CD4-positive, alpha-beta T cell treated with Interleukin-6 for 4 hours (primary cell): ENCODE measurements at places on chromosomes 12 and 14.
A peak's percentile ranks its signal among the peaks of the same experiment; 100 is the strongest.

- DNase-seq, result no peak
Measured at GRCh38 chr14:41302776-41303175, 303.9 kb upstream of the LRFN5 start.

DNA sequence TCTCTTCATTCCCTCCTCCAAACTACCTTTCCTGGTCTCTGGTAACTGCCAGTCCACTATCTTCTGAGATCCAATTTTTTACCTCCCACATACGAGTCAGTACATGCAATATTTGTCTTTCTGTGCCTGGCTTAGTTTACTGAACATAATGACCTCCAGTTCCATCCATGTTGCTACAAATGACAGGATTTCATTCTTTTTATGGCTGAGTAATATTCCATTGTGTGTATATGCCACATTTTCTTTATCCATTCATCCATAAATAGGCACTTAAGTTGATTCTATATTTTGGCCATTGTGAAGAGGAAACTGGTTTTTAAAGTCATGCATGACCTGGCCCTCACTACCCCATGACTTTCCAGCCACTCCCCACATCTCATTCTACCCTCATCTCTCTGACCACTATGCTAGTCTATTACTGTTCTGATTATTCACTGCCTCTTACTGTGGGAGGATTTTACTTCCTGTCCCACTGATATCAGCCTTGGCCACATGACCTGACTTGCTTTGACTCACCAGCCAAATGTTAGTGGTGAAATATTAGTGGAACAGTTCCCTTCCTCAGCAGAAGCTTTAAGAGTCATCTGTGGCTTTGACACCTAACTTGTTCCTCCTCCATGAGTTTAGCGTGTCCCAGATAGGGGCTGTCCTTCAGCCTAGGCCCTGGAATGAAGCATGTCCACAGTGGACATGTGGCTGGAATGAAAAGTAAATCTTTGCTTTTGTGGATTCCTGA is 52.2 kb downstream of the GOLGA5 start:
- no peak for DNase-seq

DNA sequence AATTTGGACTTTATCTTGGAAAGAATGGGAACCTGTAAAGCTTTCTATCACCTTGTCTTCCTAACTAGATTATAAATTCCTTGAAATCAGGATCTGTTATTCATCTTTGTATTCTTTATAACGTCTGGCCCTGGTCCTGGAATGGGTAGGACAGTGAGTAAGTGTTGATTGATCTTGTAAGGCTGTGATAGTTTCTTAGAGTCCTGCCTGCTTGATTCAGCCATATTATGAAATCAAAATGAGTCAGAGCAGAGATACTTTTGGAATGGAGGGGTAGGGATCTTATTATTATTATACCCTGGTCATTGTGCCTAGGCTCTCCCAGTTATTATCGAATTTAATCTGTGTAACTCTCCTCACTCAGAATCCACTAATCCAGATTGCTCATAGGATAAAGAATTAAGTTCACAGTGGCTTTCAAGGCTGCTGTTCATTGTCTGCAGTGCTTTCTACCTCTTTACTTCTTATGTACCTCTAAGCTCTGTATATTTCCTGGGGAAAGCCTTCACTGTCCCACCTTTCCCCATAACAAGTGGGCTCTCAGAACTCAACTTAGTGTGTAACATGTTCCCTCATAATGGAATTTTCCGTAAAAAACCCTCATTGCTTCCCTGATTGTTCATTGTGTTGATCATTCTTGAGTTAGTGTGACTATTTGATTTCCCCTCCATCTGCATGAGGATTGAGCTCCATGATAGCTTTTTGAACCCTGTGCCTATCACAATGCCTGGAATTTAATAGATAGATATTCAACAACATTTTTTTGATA is 93.3 kb downstream of the DAAM1 start:
- no peak for DNase-seq

DNA sequence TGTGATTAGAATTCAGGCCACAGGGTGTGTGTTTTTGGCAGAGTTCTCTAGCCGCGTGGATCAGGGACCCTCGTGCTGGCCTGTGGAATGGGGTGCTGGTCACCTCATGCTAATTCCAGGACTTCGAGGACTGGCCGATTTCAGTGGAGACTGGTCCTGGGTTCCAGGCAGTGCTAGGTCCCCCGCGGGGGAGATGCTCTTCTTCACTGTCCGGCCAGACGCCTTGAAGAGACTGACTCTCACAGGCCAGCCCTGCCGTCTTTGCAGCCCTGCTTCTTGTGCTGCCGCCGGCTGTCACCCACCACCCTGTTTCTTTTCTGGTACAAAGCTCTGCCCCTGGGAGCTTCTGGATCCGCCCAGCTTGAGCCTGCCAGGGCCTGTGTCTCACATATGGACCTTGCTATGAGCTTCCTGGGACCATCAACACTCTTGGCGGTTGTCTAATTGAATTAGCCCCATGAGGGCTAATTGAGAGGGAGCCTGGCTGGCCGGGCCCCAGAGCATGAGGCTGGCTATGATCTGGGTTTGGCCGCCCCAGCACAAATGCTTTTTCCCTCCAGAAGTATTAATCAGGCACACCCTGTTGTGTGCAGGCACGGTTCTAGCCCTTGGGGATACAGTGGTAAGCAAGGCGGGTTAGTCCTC is 8.2 kb downstream of the MLXIP start:
- DNase-seq, result no peak

DNA sequence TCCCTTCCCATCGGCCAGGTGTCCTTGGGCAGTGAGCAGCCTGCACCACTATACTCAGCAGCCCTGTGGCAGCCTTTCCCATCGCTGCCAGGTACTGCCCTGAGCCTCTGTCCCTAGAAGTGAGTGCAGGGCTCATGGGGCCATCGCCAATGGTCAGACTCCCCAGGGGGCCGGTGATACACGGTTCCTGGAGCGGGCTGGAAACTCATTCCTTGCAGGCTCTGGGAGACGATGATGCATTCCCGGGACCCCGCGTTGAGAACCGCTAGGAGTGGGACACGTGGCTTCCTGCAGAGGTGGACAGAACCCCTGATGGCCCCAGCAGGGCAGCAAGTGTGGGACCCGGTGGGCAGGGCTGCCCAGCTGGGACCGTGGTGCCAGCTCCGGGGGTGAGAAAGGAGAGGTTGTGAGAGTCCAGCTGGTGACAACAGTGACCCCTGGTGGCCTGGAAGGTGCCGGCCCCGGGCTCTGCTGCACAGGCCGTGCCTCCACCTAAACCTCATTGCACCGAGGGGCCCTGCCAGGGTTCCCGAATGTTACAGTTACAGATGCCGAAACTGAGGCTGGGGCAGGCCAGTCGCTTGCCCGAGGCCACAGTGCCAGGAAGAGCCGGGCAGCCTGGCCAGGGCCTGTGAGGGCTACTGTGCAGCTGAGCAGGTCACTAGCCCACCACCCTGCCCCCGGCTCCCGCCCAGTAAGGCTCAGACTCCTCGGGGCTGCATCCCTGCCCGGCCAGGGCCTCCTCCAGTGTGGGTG is 33.8 kb downstream of the FBRSL1 start:
- peak; percentile 83 for DNase-seq
